ENCODE measurements at places on chromosomes 5 and 9.

DNA sequence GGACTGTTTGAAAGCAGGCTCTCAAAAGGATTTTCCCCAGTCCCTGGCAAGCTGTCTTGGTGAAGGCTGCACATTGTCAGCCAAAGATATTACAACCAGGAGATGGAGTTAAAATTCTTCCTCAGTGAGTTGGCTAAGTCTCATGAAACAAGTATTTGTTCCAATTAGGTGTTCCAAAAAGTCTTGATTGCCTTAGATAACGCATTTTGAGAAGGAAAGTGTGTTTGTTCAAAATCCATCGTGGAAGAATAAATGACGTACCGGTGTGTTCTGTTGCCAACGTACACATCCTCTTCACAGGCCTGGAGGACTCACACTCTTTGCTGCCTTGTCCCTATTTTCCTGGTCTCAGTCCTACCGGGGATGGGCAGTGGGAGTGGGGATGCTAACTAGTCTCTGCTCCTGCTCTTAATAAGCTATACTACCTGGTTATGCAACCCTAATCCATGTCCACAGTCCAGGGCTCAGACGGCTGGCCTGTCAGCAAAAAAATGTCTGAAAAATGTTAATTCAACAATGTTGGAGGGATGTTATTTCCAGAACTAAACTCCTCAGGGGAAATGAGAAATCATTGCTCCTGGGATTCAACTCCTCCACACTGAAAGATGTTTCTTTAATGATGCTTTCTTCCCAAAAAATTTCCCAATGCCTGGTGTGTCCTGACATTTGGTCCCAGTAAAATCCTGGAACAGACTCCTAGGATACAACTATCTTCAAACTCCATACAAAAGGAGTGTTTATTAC lies 175.3 kb upstream of the KLF9 start:
- no peak for DNase-seq

- DNase-seq: no peak
These were observed 53.7 kb upstream of the RPL26L1 start for GRCh38 chr5:172905346-172906140.

GRCh38 chr5:654071-654778 lies 38.9 kb downstream of the TPPP start:
- no peak for DNase-seq

- DNase-seq: no peak
These were observed 320.2 kb upstream of the RGMB start for GRCh38 chr5:98453296-98453695.

DNA sequence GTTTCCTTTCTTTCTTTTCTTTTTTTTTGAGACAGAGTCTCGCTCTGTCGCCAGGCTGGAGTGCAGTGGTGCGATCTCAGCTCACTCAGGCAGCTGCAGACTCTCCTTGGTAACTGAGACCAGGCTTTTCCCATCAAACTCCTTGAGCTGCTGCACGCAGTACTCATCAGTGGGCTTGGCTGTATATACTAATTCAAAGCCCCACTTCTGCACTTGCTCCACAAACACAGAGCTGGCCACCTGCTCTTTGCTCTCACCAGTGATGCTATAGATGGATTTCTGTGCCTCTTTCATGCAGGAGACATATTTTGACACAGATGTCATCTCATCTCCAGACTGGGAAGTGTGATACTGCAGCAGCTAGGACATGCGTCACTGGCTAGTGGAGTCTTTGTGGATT lies 252.7 kb downstream of the AP3B1 start:
- DNase-seq: no peak

- no peak for DNase-seq
These were observed 15.8 kb downstream of the CNTFR start for GRCh38 chr9:34573599-34574325.

- DNase-seq: no peak
These were observed 56.8 kb upstream of the EPB41L4A start for GRCh38 chr5:112475747-112476365.

DNA sequence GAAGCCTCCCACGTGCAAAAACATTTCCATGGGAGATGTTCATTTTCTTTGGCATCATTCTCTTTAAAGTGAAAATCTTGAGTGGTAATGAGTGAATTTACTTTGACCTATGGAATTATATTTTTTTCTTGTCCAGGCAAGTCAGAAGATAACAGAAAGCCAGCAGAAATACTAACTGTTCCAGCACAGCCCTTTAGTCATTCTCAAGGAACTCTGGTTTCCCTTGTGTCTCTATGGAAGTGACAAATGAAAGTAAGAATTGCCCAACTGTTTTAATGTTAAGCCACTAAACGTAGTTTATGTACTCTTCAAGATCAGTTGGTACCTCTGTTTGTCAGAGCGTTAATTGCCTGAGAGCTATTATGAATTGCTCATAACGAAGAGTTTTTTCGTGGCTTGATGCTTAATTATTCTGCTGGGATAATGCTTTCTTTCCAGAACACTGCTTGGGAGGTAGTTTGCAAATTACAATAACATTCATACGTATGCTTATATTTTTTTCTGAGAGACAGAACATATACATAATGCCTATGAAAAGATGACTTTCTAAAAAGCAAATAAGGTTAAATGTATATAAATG lies 84.5 kb upstream of the CER1 start:
- DNase-seq: no peak

DNA sequence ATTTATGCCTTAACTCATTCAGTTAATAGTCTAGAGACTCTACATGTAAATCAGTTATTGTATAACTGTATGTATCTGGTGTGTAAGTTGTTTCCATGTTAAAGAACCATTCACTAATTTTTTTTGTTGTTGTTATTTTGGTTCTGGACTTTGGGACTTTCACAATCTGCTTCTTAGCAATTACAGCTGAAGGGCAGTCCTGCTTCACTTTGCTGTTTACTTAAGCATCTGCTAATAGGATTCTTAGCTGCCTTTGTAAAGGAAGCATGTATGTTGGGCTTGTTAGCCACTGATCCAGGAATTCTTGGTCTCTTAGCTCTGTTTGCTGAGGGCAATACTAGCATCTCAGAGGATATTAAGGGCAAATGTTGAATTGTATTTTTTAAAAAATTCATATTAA lies 97.0 kb downstream of the FOCAD start:
- no peak for DNase-seq

- no peak for DNase-seq
These were observed 56.1 kb downstream of the WDR70 start for GRCh38 chr5:37435261-37435660.

- no peak for DNase-seq
These were observed 10.6 kb upstream of the CSNK1A1 start for GRCh38 chr5:149561848-149562247.

GRCh38 chr9:70262948-70263347 lies 4.2 kb downstream of the SMC5 start:
- DNase-seq: no peak

GRCh38 chr5:165573445-165573844 lies 2068.0 kb downstream of the MAT2B start:
- DNase-seq: no peak

- no peak for DNase-seq
These were observed 2.4 kb downstream of the GIN1 start for GRCh38 chr5:103117471-103117991.

DNA sequence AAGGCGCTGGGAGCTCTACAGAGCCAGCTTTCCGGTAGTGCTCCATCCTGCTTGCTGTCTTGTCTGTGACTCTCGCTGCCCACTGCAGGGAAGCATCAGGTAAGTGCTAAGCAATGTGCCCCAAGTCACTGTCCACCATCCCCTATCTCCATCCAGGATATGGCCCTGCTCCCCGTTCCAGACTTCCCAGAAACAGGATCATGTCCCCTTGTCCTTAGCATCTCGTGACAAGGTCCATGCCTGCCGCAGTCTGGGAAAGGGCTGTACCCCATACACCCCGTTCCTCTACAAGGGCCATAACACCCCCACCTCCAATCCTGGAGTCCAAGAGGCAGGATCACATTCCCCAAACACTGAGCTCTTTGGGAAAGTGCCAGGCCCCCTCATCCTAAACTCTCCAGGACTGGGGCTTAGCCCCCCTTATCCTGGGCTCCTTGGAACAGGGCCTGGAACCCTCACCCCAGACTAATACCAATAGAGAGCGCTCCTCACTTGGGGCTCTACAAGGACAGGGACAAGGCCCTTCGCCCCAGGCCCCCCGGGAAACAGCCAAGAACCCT lies 566 bp downstream of the RPP25L start:
- DNase-seq: no peak

DNA sequence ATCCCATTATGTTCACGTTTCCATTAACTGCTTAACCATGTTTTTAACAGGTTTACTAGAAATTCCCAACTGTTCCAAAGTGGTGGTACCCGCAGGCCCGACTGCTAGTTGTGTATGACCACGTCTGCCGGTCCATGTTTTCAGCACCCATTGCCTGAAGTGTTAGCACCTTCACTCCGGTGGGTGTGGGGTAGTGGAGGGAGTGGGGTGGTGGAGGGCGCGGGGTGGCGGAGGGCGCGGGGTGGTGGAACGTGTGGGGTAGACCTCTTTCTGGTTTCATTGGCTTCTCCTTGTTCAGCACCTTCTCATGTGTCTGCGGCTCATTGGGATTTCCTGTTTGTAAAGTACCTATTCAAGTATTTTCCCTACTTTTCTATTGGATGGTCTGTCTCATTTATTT lies 37.7 kb downstream of the TPPP start:
- DNase-seq: no peak

DNA sequence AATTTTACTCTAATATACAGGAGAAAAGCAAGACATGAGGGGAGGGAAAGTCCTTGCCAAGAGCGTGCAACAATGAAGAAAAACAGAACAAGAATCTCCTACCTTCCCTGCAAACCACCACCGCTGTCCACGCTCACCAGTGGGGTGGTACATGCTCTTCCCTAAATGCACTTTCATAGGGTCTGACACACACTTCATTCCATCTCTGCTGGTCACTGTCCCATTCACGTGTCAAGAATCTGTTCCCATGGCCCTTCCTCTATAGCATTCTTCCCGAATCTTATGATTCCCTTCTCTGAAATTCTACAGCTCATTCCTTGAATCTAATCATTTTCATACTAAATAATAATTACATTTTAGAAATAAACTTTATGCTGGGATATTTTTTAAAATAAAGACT lies 11.4 kb upstream of the DNAH5 start:
- no peak for DNase-seq

DNA sequence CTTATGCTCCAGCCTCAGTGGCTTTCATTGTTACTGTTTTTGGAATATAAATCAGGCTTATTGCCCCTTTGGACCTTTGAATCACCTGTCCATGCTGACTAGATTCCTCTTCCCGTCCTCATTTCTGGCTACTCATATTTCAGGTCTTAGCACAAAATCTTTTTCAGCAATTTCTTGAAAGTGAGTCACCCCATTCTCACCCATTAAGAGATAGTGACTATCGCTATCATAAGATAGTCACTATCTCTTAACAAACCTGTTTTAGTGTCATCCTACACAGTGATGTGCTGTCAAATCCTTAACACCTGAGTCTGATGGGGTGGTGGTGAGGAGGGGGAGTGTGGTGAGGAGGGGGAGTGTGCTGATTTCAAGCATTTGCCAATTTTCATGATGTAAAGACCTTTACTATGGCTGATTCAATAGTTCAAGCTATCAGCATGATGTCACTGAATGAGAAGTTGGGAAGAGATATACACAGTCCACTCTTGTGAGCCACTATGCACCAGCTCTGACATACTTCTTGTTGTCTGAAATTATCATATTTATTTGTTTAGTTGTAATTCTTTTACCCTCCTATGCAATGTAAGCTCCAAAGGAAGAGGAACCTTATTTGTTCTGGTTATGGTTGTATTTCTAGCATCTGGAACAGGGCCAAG lies 95.3 kb downstream of the GRIA1 start:
- DNase-seq: no peak

DNA sequence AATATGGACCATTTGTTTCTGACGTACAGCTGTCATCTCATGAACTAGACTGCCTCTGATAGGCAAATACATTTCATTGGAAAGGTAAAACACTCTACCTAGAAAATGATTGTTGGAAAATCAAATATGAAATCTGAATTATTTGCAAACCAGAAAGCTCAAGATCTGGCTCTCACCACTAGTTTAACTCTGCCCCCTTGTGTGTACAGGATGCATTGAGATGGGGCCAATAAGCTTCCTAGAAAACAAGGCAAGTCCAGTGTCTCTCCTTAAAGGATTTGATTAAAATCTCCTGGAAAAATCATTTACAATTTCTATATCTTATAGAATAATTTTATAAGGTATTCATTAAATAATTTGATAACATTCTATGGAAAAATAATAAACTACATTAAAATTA lies 311.9 kb upstream of the ANKH start:
- no peak for DNase-seq

GRCh38 chr5:15375559-15375958 lies 124.4 kb upstream of the FBXL7 start:
- DNase-seq: no peak

GRCh38 chr5:1464096-1464446 lies 18.8 kb upstream of the SLC6A3 start:
- no peak for DNase-seq

- DNase-seq: no peak
These were observed 101.9 kb downstream of the F2RL2 start for GRCh38 chr5:76521240-76521758.

GRCh38 chr5:88881571-88881971 lies 1.4 kb downstream of the MEF2C start:
- no peak for DNase-seq

DNA sequence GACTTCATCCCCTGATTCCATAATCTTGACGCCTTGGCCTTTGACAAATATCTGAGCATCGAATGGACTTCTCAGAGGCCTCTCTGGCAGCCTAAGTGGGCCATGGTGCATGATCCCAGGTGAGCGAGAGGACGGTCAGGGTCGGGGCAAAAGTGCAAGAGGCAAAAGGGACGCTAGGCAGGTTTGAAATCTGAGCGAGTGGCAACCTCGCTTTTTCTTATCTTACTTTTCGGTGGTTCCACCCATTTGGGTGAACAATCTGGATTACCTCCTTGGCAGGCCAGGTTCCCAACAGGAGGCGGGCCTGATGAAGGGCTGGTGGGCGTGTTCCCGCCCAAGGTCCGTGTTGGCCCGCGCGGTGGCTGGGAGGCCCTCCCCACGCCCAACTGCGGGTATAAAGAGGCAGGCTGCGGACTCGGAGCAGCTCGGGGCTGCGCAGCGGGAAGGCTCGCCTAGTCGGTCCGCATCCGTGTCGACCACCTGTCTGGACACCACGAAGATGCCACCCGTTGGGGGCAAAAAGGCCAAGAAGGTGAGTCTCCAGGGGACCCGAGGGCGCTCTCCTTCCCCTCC lies at the start of gene BHMT:
BHMT (plus strand) TSS at position 423 of the 573 bp plus-strand sequence; CDS start at position 500, 77 bp downstream.
- no peak for DNase-seq

- DNase-seq: no peak
These were observed 38.5 kb downstream of the SLC22A5 start for GRCh38 chr5:132407970-132408369.

DNA sequence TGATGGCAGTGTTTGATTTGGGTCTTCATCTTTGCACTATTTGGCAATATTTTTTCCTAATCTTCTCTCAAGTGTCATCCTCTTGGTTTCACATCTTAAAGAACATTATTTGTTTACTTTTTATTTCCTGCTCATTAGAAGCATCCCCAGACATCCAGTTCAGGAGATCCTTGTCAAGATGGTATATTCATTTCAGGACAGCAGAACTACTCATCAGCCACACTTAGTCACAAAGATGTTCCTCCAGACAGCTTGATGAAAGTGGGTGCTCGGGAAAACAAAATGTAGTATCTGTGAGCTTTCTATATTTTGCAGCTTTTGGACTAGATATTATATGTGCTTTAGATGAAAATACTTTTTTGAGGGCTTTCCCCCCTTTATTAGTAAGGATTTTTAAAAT lies 72.1 kb upstream of the SREK1 start:
- no peak for DNase-seq
